ENCODE measurements at places on chromosomes 11 and 22. TPM values are rescaled to one million over a fixed set of nuclear protein-coding genes. Genes with fewer than 3 reads are reported as not detected.

DNA sequence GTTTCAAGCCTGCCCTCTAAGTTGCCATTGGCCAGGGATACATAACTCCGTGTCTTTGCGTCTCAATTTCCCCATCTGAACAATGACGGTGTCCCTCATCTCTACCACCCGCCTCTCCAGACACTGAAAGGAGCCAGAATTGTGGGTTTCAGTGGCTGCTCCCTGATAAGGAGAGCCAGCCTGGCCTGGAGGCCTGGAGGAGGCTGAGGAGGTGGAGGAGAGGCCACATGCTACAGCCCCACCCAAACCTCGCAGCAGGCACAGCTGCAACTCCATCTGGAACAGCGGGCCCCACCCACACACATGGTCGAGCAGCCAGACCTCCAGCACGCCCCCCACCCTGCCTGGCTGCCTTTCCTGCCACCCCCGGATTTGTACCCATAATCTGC, 34.4 kb upstream of the CD82 start:
- H3K4me3 ChIP-seq, result no peak overlapping the region
- no peaks in the 10 kb centered on the region for H3K4me1 ChIP-seq
- no peaks in the 10 kb centered on the region for H3K36me3 ChIP-seq
- no peak overlapping the region for H3K27ac ChIP-seq

DNA sequence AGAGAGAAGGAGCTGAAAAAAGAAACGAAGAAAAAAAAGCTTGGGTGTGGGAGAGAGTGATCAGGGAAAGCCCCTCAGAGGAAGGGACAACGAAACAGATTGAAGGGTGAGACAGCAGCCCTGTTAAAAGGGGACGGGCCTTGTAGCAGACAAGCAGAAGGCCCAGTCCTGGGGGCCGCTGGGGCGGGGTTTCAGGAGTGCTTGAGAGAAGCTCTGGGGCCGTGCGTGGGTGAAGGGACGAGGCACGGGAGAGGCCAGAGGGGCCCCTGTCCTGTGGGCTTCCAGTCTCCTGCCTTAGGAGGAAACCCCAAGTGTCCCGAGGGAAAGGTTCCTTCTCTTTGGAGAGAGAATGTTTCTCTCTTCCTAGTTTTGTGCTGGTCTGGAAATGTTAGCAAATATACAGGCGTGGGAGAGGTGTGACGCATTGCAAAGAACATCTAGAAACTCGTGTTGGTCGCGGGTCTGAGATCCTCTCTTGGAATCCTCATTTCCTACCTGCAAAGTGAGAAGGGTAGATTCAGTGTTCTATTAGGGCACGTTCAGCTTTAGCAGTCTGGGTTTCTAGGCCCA, 28.6 kb downstream of the ADAMTS15 start:
- no peaks in the 10 kb centered on the region for H3K36me3 ChIP-seq
- H3K4me3 ChIP-seq, result no peak overlapping the region
- peak overlapping the region; percentile 76 for H3K27ac ChIP-seq
- DNase-seq, result no peak

DNA sequence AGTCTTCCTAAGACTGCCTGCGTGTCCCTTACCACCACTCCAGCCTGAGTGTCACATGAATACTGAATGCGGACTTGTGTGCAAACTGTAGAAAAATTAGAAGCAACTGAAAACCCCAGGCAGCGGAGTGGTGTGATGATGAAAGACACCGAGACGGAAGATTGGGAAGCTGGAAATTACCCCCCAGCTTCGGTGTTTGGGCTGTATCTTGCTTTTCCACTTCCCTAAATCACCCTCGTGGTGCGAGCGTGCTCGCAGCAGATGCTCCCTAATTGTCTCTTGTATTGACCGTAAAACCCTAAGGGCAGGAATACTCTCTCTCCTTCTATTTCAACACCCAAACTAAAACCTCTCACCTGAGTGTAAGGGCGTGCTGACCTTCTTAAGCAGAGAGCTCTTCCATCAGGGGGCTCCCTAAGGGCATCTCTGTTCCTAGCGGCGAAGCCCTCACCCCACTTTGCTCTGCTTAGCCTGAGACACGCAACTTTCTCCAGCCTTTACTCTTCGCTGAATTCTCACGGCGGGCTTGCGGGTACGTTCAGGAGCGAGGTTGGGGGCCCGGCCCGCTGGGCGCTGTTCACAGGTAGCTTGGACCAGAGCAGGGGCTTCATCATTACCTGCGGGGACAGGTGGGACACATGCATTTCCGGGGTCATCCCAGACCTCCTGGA, 62.4 kb downstream of the CRYBB2 start:
- no peaks in the 10 kb centered on the region for H3K36me3 ChIP-seq
- peaks cover 9% of the 10 kb centered on the region for H3K4me1 ChIP-seq
- no peak for DNase-seq
- peaks cover 59% of the 10 kb centered on the region for H3K27me3 ChIP-seq
- no peak overlapping the region for H3K4me3 ChIP-seq

DNA sequence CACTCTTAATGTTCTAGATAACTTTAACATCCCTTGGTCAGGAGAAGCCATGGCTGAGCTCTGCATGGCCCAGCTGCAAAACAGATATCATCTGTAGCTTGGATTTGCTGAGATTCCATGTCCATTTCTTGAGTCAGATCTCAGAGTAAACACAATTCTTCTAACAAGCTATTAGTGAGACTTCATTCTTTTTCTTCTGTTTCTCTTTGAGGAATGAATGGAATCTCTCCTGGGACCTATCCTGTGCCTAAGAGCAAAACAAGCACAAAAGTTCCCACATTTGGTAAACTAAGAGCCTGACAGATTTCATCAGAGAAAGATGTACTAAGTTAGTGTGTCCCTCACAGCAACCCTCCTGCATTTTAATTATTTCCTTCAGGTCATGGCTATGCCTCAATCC, 142.8 kb downstream of the MAML2 start:
- no peaks in the 10 kb centered on the region for H3K27me3 ChIP-seq
- peaks cover 13% of the 10 kb centered on the region for H3K4me1 ChIP-seq
- H3K27ac ChIP-seq, result peak overlapping the region; percentile 35
- no peak for DNase-seq
- no peaks in the 10 kb centered on the region for H3K36me3 ChIP-seq
- H3K4me3 ChIP-seq, result no peak overlapping the region

DNA sequence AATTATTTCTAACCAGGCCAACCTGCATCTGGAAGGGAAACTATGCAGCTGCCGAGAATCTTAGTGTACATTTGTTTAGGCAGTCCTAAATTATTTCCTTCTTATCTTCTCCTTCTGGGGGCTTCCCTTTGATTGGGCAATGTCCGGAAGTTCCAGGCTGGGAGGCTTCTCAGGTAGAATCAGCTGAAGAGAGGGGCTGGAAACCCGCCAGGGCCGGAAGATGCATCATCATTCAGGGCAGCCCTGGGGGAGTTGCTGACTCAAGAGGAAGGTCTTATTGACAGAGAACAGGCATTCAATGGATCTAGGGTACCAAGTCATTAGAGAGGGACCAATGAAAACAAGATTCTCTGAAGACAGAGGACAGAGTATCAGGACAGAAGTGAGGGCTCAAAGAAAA, 150.7 kb downstream of the BLID start:
- no peak overlapping the region for H3K4me3 ChIP-seq
- no peaks in the 10 kb centered on the region for H3K4me1 ChIP-seq
- H3K27ac ChIP-seq, result no peak overlapping the region
- H3K36me3 ChIP-seq, result no peaks in the 10 kb centered on the region
- DNase-seq, result no peak

DNA sequence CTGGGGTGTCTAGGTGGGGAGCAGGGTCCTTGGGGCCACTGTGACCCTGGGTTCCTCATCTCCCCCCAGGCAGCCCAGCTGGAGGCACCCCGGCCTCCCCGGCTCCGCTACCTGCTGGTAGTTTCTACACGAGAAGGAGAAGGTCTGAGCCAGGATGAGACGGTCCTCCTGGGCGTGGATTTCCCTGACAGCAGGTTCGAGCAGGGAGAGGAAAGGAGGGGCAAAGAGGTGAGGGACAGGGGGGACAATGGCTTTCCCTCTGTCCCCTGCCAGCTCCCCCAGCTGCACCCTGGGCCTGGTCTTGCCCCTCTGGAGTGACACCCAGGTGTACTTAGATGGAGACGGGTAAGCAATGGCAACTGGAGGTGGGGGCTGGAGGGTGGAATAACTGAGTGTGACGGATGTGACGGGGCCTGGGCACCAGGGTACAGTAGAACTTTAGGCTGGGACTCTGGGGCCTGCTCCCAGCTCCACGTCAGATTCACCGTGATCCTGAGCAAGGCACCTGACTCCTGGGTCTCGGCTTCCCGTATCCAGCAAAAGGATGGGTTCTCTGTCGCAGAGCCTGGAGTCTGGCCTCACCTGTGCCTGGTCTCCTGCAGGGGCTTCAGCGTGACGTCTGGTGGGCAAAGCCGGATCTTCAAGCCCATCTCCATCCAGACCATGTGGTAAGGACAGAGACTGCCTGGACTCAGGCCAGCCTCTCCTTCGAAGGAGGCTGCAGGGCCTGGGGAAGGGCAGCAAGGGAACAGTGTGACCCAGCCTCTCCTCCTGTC, 3.6 kb downstream of the SSH3 start:
- peaks cover 25% of the 10 kb centered on the region for H3K4me1 ChIP-seq
- peak; percentile 61 for DNase-seq
- no peak overlapping the region for H3K4me3 ChIP-seq
- H3K36me3 ChIP-seq, result no peaks in the 10 kb centered on the region

DNA sequence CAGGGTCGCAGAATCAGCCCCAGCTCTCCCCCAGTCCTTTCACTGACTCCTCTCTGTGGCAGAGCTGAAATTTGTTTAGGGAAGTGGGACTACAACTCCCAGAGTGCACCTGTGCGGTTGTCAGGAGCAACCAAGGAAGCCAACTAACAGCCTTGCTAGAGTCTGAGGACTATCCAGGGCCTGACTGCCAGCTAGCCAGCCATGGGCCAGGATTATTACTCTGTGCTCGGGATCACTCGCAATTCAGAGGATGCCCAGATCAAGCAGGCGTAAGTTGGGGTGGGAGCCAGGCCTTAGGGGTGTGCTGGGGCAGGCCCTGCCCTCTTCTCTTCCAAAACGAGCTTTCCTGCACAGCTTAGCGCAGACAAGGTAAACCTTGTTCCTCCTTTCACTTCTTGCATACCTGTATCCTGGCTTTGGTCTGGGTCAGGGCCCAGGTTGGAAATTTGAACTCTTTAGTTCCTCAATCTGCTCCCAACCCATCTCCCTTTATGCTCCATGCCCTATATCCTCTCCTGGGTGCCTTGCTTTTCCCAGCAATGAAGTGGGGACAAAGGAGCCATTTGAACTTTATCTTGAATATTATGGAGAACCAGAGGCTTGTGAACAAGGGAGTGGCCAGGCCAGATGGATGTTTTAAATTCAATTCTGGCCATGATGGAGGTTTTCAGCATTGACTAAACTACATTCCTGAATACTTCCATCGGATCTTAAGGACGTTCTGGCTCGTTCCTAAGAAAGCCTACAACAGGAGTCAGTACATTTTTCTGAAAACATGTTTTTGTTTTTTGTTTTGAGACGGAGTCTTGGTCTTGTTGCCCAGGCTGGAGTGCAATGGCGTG, at the start of gene DNAJB13:
Gene DNAJB13, plus strand, starts transcription at position 158 of the 842 bp plus-strand sequence. Its CDS starts 44 bp downstream, at position 202.
- no peaks in the 10 kb centered on the region for H3K36me3 ChIP-seq
- no peaks in the 10 kb centered on the region for H3K4me1 ChIP-seq
- no peak within 1 kb of the TSS for H3K27ac ChIP-seq
- no peak within 1 kb of the TSS for H3K4me3 ChIP-seq

DNA sequence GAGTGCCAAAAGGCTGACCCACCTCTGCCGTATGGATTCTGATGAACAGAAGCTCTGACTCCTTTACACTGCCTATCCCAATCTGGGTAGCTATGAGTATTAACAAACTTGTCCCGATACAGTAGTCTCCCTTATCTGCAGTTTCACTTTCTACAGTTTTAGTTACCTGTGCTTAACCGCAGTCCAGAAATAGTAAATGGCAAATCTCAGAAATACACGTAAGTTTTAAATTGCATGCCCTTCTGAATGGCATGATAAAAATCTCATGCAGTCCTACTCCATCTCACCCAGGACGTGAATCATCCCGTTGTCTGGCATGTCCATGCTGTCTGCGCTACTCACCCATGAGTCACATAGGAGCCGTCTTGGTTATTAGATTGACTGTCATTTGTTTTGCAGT, 68.8 kb downstream of the SNX19 start:
- no peak overlapping the region for H3K4me3 ChIP-seq
- no peak for DNase-seq
- no peaks in the 10 kb centered on the region for H3K27me3 ChIP-seq

GRCh38 chr11:12164061-12165014, 53.9 kb downstream of the MICAL2 start:
- no peaks in the 10 kb centered on the region for H3K27me3 ChIP-seq
- no peak overlapping the region for H3K4me3 ChIP-seq
- peaks cover 3% of the 10 kb centered on the region for H3K4me1 ChIP-seq

GRCh38 chr11:103584021-103584420, 452.4 kb upstream of the DDI1 start:
- H3K27me3 ChIP-seq, result no peaks in the 10 kb centered on the region
- H3K36me3 ChIP-seq, result no peaks in the 10 kb centered on the region
- no peak overlapping the region for H3K27ac ChIP-seq
- H3K4me1 ChIP-seq, result no peaks in the 10 kb centered on the region
- H3K4me3 ChIP-seq, result no peak overlapping the region
- DNase-seq, result no peak

DNA sequence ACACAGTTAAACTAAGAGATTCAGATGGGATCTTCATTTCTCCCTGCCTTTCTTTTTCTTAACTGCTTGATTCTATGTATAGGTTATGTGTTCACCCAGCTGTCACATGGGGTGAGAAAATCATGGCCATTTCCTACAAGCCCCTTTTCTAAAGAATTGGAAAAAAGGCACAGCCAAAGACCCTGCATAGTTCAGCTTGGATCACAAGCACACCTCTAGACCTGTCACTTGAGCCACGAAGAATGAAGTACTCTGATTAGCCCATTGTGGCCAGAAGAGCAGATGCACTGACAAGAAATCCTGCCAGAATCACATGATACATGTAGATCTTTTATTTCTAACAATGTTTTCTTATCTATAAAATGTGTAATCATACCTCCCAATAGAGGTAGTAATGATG, 69.7 kb downstream of the RAB38 start:
- no peaks in the 10 kb centered on the region for H3K27me3 ChIP-seq
- H3K4me1 ChIP-seq, result no peaks in the 10 kb centered on the region
- DNase-seq, result no peak

DNA sequence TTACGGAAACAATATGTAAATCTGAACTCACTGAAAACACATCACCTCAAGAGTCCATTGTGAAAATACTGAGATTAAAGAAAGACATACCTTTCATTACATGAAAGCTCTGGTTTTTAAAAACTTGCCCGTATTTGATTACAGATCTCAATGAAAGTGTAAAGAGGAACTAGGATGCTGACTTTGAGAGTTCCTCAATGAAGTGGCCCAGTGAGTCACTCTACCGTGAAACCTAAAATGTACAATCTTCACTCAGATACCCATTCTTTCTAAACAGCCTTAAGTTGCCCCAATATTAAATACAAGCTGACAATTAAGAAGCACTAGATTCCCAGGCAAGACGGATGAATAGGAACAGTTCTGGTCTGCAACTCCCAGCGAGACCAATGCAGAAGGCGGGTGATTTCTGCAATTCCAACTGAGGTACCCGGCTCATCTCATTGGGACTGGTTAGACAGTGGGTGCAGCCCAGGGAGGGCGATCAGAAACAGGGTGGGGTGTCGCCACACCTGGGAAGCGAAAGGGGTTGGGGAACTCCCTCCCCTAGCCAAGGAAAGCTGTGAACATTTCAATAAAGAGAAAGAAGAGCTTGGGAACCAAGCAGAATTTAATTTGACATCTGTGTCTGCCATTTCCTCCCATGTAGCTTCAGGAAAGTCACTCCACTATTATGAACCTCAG, 33.8 kb upstream of the OR9G4 start:
- no peak for DNase-seq
- H3K36me3 ChIP-seq, result no peaks in the 10 kb centered on the region
- no peak overlapping the region for H3K4me3 ChIP-seq
- no peaks in the 10 kb centered on the region for H3K27me3 ChIP-seq

The POU2AF1 gene
- polyA plus RNA-seq, result 27.0 TPM

The OR5M11 gene
- not detected for polyA plus RNA-seq

The KRTAP5-7 gene
- not detected for polyA plus RNA-seq

The SLC1A2 gene
- polyA plus RNA-seq, result 0.60 TPM

The PICALM gene
- polyA plus RNA-seq, result 55.3 TPM

The CRYBB2 gene
- not detected for polyA plus RNA-seq

The C22orf31 gene
- not detected for polyA plus RNA-seq
